ENCODE measurements at places on chromosomes 6 and 20.
A peak's percentile ranks its signal among the peaks of the same experiment; 100 is the strongest.

DNA sequence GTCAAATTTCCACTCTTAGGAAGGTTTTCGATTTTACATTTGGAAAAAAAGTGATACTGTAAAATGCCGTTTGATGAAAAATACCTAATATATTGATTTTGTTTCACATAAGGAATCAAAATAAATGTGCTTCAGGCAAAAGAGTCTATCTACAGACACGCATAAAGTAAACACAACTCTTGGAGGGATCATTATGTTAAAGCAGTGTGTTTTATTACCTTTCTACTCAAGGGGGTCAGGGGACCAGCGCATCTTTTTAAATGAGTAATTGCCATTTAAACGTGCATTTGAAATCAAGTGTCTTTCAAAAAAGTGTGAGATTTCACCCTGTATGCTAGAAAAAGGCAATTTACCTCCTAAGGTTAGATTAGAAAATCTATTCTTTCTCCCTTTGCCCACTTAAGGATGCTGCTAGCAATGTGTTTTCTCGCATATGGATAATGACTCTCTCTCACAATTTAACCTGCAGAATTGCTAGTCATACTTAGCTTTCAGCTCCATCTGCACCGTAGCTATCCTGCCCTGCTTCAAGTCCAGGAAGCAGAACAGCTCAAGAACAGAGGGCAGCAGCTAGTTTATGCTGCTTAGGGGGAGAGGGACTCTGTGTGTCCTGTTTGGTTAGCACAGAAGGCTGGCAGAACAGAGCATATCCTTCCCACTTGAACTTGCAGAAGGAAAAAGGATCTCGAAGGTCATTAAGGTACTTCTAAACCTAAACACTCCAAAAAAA is 35.0 kb downstream of the NKAIN2 start:
- no peak for DNase-seq

DNA sequence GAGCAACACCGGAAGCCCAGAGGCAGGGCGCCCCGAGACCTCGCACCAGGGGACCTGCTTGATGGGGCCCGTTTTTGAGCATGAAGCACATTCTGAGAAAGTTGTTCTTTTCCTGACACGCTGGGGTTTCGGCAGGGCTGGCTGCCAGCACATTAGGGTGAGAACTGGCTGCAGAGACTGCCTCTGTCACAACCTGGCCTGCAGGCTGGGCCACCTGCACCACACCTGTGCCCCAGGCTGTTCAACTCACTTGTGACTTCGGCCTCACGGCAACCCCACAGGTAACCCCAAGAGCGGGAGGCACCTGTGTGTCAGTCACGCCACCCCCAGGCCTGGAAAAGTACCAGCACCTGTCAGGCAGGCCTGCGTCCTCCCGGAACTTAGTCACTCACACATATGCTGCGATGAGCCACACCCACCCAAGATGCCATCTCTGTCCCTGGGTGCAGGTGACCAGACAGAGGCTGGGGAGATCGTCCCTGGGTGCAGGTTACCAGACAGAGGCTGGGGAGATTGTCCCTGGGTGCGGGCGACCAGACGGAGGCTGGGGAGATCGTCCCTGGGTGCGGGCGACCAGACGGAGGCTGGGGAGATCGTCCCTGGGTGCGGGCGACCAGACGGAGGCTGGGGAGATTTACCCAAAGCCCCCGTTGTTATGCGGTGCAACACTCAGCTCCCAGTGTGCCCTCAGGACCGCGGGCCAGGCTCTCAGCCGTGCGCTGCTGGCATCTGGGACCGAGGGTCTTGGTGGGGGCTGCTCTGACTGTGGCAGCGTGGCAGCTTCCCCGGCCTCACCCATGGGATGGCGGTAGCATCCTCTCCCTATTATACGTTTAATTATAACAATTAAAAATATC is 82.5 kb upstream of the BHLHE23 start:
- peak; percentile 28 for DNase-seq

DNA sequence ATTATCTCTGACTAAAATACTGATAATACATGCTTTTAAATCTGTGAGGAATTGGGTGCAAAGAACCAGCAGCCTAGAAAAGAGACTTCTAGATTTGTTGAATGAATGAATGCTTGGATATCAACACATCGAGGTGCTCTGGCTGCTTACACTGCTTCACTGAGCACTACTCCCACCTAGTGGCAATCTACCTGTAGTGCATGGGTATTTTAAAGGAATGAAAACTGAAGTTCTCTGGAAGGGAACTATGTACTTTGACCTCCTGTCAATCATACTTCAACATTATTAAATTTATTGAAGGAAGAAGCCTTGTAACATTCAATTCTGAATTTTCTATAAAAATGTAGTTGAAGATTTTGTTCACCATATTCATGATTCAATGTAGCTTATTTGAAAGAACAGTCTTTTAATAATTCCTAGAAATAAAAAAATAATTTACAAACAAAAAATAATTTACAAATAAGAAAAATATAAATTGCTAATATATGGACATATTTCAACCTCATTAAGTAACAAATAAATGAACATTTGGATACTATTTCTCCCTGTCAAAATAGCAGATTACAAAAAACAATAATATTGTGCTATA is 111.2 kb upstream of the MMS22L start:
- DNase-seq = peak; percentile 31

DNA sequence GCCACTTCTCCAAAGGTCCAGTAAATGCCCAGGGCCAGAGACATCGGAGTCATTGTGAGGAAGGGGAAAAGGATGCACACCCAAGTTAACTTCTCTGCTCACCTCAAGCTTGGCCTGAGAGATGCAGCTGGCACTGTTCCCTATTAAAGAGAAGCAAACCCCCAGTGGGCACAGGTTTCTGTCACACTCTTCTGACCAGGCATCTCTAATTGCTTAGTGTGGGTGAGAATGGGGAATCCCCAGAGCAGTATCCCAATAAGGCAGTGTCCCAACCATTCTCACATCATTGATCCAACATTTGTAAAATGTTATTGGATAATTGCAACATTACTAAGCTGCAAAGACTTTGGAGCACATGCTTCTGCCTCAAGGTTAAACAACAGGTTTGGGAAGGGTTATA is 232.3 kb downstream of the ADGRG6 start:
- DNase-seq = no peak

DNA sequence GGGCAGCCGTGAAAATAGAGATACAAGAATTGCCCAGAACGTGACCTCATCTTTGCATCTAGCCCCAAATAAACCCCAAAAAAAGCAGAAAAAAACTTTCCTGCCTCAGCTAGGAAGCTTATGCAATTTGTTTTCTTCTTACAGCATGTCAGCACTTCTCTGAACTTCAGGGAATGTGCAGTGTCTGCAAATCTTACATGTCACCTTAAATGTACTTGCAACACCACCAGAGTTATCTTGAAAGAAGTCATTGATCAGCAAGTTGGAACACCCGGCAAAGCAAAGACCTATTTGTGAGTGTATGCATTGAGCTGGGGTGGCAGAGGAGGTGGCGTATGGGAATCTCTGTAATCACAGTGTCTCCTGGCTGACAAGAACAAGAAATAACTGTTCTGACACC is 123.4 kb downstream of the PKHD1 start:
- no peak for DNase-seq

GRCh38 chr20:17430125-17430950 is 100.8 kb downstream of the BFSP1 start:
- no peak for DNase-seq

DNA sequence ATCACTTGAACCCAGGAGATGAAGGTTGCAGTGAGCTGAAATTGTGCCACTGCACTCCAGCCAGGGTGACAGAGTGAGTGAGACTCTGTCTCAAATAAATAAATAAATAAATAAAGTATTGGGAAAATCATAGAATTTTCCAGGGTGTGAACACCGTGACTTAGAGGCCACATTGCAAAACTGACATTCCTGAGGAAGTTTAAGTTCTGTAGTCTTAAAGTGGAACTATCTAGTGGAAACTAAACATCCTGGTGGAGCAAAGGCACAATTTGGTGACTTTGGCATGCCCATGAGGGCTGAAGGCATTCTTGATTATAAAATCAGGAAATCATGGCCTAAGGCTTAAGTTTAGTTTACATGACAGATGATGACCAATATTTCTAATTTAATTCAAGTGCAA is 32.7 kb upstream of the MCM3 start:
- DNase-seq = no peak

GRCh38 chr6:11667876-11668275 is 110.7 kb downstream of the ADTRP start:
- DNase-seq = no peak

DNA sequence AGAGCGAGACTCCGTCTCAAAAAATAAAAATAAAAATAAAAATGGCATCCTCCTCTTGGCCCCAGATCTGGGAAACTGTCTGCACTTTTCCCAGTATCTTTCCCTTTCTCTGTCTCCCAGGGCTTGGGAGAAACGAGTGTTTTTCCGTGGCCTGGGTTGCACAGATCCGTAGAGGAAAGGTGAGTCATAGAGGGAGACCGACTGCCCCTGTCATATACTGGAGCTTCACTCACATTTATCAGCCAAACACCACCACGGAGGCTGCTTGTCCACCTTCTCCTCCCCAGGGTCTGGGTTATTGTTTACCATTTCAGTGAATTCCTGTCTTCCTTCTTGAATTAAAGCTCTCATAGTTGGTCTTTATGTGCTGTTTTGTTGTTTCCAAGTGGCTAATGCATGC is 31.9 kb upstream of the EIF2S2 start:
- no peak for DNase-seq

DNA sequence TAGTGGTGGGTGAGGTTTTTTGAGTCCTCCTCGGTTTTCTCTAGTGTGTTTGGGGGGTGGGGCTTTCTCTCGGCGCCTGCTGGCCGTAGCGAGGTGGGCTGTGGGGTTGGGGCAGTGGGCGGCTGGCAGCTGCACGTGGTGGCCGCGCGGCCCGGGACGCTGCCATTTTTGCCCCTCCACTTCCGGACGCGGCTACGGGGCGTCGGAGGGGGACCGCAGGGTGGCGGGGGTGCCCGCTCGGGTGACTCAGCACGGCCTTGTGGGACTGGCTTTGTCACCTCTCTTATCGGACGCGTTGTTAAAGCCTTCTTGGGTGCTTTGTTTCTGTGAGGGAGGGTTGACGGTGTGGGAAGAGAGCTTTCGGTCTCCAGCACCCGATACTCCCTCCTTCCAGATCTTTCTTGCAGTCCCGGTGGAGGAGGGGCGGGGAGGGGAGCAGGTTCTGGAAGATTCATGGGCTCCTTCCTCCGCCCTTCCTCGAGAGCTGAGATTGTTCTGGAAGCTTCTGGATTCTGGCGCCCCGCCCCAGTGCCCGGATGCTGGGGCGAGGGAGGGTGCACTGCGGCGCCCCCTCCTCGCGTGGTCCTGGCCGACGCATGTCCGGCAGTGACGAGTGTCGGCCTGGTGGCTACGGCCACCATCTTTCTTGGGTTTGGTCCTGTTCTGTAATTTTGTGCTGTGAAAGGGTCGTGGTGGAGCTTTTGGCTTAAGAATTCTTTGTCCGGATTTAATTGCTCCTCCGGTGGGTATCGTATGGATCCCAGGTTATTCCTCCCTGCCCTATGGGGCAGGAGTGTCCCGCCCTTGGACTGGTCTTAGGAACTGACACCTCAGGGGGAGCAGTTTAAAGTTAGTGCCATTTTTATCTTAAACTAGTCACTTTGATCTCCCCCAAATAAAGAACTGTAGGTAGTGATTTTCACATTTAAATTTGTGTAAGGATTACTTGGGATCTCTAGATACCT is 719 bp downstream of the HSP90AB1 start:
- peak; percentile 41 for DNase-seq

DNA sequence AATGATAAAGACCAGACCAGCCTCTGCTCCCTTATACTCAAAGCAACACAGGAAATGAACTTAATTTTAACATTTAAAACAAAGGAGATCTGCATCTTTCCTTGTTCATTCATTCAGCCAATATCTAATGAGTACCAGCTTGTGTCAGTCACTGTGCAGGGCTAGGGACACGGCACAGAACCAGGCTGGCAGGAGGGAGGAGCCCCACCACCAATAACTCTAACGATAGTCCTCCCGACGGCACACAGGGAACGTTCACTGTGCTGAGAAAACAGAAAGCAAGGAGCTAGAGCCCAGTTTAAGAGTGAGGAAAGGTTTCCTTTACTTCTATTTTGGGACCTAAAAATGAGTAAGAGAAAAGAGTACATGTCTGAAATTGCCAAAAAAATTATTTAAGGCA is 9.9 kb downstream of the ETV7 start:
- DNase-seq = no peak

DNA sequence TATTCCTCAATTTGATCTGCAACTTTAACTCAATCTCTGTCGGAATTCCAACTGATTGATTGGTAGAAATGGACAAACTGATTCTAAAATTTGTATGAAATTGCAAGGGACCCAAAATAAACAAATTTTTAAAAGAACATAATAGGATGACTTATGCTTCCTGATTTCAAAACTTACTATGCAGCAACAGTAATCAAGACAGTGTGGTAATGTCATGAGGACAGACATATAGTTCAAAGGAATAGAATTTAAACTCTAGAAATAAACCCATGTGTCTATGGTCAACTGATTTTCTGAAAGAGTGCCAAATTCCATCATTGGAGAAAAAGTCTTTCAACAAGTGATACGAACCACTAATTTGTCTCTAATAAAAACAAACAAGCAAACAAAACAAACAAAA is 1320.1 kb upstream of the GJE1 start:
- no peak for DNase-seq

- DNase-seq = no peak
Observed at GRCh38 chr6:72272958-72273357, 348.9 kb upstream of the KCNQ5 start.

GRCh38 chr6:155212106-155212505 is 51.7 kb upstream of the CLDN20 start:
- no peak for DNase-seq

DNA sequence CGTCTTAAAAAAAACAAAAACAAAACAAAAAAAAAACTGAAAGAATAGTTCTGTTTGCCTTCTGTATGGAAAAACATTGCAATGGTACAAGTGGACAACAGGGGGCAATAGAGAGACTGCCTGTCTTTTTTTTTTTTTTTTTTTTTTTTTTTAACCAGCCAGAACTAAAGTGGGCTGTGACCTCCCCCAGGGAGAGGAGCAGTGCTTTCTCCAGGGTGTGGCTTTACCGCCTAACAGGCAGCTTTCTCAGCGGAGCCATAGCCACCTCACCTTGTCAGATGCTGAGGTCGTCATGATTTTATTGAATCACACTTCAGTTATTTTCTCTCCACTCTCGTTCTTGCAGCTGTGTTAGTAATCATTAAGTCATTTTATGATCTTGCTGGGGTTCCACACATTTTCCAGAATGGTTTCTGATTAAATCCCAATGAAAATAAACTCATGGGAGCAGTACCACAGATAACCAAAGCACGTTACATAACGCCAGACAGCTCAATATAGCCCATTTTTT is 78.4 kb downstream of the GMPR start:
- DNase-seq = peak; percentile 30

GRCh38 chr20:2874456-2874855 is 1.2 kb downstream of the PTPRA start:
- DNase-seq = no peak

- DNase-seq = no peak
Observed at GRCh38 chr6:26640806-26641205, 18.7 kb downstream of the ZNF322 start.

GRCh38 chr6:31794294-31794865 is 1.2 kb downstream of the VARS1 start:
- no peak for DNase-seq

GRCh38 chr6:77456531-77457248 is 6.6 kb downstream of the HTR1B start:
- DNase-seq = no peak

Measured in WTC11 (cell line).